ENCODE measurements at places on chromosomes 3 and 15.

DNA sequence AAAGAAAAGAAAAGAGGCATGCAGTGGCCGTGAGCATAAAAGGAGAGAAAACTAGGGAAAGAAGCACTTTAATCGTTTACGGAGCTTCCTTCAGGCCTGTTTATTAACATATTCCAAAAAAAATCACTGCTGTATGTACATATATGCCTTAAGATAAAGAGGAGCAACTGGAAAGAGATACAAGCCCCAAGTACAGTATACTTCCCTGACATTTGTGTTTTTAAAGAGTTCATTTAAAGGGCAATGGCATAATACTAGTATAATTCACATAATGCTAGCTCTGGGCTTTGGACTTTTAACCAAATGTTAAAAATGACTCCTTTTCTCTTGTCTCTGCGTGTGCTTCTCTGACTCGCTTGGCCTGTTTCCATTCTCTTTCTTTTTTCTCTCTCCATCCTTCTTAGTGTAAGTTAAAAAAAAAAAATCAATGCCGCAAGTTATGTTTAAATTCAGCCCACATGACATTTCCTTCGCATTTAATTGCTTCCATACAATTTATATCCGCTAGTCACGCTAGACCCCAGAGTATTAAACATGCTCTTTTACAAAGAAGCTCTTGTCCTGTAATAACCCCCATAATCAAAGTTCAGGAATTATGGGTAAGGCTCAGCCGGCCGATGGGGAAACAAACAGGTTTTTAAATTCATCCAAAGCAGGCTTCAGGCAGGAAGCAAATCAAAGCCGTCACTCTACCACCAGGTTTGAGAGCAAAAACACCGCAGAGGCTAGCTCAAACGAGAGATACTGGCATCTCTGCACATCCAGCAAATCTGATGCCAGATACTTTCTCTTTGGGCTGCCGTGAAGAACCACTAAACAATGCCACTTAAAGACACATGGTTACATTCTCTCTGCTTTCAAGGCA lies 19.4 kb downstream of the WWTR1 start:
- DNase-seq = no peak

DNA sequence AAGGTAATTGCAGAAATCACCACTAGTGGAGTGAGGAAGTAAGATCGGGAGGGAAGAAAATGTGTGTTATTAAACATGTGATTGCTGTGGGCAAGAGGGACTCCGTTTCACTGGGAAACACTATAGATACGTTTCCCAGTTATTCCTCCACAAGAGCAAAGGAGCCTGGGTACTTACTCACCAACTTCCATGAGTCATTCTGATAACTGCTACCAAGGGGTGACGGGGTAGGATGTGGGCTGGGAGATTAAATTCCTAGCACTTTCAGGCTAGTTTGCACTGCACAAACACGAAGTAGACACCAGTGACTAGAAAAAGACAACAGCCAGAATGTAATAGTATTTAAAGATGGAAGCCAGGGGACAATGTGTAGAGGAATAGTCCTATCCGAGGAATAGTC lies 812.9 kb upstream of the CFAP20DC start:
- no peak for DNase-seq

DNA sequence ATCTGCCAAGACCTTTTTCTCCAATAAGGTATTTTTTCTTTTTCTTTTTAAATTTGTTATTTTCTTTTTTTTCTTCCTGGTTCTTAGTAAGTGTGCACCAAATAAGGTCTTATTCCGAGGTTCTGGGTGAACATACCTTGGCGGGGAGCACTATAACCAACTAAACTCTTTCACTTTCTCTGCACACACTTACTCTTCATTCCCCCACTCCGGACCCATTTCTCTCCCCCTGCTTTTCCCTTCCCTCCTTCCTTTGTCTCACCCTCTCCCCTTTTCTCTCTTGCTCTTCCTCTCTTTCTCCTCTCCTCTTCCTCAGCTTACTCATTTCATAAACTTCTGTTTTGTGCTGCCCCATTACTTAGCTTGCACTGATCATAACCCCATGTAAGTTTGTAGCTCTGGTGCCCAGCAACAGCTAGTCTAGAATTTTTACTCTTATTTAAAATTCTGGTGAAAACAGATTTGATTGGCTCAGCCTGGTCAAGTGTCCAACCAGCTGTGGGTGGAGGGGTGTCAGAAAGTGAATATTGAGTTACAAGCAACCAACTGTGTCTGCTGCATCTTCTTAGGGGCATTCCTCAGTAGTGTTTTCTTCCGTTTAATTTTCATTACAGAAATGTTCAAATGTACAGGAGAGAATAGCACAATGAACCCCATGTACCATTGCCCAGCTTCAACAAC lies 297.5 kb downstream of the SHQ1 start:
- no peak for DNase-seq

GRCh38 chr15:67915461-67916374 lies 75.9 kb upstream of the RNU6-1 start:
- no peak for DNase-seq

DNA sequence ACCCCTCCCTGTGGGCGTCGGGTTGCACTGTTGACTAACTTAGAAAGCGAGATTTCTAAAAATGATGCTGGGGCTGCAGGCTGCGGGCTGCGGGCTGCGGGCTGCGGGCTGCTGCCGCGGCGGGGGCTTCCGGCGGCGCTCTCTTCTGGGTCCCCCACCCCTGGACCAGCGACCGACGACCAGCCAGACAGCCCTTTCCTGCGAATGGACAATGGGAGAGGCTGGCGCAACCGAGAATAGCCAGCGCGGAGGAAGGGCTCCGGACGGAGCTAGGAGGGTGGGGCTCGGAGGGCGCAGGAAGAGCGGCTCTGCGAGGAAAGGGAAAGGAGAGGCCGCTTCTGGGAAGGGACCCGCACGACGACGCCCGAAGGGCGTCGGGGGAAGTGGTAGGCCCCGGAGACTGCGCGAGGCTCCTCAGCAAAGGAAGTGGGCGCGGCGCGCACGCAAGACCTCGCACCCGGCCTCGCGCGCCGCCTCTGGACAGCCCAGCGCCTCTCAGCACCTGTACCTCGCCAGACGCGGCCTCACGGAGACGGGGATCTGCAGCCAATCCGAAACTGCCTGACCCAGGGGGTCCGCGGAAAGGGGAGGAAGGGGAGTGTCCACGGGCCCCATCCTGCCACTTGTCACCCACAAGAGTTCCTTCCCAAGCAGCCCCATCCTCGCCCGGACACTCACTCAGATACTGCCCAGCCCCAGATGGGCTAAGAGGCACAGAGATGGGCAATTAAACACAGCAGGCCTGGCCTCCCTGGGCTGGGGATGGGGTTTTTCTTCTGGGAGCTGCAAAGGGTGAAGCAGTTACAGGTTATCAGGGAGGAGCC lies 70.7 kb downstream of the SLC12A8 start:
- peak; percentile 55 for DNase-seq
